Amygdala (tissue), 56 donors: ENCODE measurements at places on chromosomes 11 and 22.
A peak's percentile ranks its signal among the peaks of the same experiment; 100 is the strongest.

GRCh38 chr11:119875841-119876600 is 147.0 kb upstream of the NECTIN1 start:
- no peak for DNase-seq

DNA sequence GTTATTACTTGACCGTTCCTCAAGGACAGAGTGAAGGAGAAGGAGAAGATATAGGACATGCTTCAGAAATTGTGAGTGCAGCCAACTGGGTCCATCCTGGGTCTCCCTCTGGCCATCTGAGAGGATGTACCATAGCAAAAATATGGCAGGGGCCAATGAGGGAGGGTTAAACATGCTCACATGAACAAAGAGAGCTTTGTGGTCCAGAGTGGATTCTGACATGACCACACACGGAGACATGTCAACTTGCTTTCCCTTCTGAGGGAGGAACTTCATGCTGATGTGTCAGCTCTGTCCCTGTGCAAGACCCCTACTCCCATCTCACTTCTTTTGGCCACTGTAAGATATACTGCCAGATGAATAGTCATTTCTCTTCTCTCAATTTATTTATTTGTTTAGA is 3.0 kb upstream of the UBASH3B start:
- no peak for DNase-seq

GRCh38 chr11:122556605-122557004 is 98.9 kb upstream of the UBASH3B start:
- DNase-seq = no peak

DNA sequence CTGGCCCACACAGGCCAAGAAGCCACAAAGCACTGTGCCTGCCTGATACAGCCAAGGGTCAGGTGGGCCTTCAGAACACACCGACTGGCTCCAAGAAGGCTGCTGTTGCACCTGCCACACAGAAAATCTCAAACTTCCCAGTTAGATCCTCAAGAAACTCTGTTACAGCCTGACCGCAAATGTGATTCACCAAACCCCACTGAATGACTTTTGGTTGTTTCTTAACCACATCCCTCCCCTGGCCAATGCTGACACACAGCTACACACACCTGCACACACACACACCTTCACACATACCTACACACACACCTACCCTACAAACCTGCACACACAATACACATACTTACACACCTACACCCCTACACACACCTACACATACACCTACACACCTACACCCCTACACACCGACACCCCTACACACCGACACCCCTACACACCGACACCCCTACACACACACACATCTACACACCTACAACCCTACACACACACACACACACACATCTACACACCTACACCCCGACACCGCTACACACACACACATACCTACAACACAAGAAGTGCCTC is 31.5 kb downstream of the CDKN1C start:
- DNase-seq = no peak

GRCh38 chr22:45762545-45763235 is 91.1 kb downstream of the ATXN10 start:
- no peak for DNase-seq

GRCh38 chr11:70088735-70089250 is 10.7 kb downstream of the ANO1 start:
- DNase-seq = no peak

GRCh38 chr11:29125606-29126005 is 891.2 kb downstream of the KCNA4 start:
- DNase-seq = no peak

DNA sequence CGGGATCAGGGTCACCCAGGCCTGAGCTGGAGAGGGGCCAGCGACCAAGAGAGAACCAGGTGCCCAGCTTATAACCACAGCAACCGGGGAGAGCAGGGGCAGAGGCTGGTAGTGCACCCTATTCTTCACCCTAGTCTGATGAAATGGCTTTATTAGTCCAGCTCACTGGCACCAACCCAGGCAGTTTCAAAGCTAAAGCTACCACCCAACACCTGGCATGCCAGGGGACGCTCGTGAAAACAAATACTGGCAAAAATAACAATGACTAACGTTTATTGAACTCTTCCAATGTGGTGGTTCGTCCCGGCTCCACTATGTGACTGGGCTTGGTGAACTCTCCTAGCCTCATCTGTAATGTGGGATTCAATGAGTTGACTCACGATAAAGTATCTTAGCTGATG is 30.6 kb downstream of the SCGB1A1 start:
- DNase-seq = no peak

- no peak for DNase-seq
These were observed 77.3 kb upstream of the RCN1 start for GRCh38 chr11:32013603-32014002.

DNA sequence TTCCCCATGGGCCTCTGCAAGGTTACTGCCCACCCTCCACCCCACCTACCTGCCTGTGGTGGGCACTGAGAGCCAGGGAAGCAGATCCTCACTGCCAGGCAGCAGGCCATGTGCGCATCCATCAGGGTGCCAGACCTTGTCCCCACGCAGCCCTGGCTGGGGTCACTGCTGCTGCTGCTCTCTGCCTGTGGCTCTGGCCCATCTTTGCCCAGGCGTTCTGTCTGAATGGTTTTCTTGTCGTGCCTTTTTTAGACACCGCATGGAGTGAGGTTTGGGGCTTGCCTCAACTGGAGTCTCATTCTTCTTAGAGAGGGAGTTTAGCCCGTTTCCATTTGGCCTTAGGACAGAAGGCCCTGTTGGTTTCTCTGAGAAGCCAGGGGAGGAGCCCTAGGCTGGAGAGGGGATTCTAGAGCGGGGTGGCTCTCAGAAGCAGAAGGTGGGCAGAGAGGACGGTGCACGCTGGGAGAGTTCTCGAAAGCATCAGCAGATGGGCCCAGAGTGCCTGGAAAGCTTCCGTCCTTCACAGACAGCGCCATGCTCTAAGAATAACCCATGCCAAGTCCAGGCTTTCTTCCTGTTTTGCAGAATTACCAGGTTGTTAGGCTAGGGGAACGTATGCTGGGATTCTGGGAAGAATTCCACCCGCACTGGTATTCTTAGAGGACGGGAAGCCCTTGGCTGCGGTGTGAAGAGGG is 8.1 kb downstream of the TANGO2 start:
- no peak for DNase-seq

- DNase-seq = peak; percentile 1
These were observed 590.0 kb downstream of the METTL15 start for GRCh38 chr11:28697920-28698827.

DNA sequence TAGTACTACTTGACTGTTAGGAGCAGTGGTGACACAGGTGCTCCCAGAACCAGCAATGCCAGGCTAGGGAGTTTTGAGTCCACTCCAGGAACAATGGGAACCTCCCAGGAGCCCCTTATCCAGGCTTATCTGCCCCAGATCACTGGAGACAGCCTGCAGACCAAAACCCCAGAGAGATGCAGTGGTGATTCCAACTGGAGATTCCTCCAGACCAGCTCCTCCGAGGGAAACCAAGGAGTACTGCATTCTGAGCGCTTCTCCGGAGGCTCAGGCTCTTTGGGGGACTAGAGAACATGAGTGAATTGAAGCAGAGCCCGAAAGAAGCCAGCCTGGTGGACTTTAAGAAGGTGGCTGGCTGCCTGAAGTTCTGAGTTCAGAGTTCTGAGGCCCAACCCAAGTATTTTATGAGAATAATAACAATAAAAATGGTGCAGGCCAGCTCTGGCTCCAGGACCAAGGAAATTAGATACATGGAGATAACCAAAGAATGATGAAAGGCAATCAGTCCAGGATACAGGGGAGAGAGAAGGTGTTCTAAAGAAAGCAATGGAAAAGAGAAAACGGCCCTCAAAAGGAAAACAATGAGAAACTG is 1.3 kb upstream of the TMEM25 start:
- DNase-seq = no peak

DNA sequence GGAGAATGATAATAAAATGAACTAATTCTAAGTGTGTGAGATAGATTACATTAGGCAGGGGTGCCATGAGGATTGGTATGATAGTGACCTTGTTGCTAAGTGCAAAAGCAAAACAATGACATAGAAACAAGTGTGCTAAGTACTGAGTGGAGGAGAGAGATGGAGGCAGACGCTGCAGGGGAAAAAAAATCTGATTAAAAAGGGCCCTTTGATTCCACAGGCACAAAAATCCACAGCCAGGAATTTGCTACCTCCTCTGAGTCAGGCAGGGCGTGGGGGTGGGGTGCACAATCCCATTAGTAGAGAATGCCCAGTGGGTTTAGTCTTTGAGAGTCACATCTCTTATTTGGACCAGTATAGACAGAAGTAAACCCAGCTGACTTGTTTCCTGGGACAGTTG is at the start of gene CNTF:
Gene CNTF (plus strand): TSS at position 322 of the 400 bp plus-strand sequence. CDS start 88 bp downstream, outside the sequence.
- no peak for DNase-seq

- DNase-seq = no peak
These were observed 454.6 kb downstream of the SOX6 start for GRCh38 chr11:15901790-15902189.

GRCh38 chr22:35018995-35019394 is 47.0 kb upstream of the ISX start:
- no peak for DNase-seq

DNA sequence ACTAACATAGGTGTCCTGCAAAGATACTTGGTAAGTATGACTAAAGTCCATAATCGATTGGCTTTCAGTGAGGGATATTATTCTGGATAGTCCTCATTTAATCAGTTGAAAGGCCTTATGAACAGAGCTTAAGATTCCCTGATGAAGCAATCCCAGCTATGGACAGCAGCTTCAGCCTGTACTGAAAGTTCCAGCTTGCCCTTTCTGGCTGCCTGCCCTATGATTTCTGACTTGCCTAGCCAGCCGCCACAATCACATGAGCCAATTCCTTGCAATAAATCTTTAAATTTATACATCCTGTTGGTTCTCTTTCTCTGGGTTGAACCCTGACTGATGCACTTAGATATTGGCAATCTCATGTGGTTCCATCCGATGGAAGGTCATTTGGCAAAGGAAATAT is 759.0 kb upstream of the API5 start:
- no peak for DNase-seq

DNA sequence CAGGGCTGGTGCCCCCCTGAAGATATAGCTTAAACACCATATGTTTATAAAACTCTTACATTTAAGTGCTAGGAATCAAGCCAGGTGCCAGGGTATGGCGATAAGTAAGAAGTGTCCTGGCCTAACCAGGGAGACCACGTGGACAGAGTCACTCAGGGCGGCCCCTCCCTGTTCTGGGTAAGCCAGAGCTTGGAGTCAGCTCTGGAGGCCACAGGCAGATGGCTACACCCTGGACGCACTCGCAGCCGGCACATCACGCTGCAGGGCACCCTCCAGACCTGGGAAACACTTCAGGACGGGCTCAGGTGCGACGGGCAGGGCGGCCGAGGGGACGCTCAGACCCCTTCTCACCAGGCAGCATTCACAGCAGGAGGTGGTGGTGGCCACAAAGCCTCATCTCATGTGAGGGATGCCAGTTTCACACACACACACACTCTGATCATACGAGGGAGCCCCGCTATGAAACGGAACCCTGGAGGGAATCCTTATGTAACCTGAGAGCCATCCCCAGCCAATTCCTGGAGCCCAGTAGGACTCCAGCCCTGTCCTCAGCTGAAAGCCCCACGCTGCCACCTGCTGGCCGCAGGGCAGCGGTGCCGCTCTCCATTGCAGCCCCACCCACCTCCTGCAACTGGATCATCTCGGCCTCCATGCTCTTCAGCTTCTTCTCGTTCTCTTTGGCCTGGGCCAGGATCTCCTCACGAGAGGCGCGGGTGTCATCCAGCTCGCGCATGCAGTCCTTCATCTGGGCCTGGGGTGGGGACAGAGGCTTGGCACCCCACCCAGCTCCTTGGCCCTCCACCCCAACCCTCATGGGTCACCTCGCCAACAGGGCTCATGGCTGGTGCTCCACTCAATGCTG is 33.4 kb downstream of the APOL1 start:
- DNase-seq = peak; percentile 75

GRCh38 chr11:39434466-39434865 is 2025.0 kb downstream of the LRRC4C start:
- DNase-seq = no peak

- DNase-seq = no peak
These were observed 81.5 kb downstream of the FBLN1 start for GRCh38 chr22:45584121-45584570.

DNA sequence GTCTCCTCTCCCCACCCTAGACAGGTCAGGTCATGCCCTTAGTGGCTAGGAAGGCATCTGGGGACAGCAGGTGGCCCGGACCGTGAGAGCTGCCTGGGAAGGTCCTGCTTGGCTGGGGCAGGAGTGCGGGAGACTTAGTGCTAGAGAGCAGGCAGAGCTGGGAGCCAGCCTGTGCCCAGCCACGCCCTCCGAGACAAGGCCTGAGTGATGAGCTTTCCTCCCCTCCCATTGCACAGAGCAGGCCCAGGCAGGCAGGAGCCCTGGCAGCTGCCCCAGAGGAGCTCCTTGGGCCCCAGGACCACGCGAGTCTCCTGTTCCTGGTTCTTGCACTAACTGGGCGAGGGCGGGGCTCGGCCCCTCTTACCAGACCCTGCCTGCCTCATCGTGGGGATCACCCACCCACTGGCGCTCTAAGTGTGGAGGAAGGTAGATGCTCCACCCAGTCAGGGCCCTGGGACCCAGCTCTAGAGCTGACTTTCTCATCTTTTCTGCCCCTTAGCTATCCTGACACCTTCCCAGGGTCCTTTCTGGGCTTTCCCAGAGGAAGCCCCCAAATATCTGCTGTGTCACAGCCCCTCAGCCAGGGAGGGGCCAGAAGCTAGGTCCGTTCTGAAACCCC is 44.9 kb downstream of the MACROD1 start:
- DNase-seq = no peak

- DNase-seq = no peak
These were observed 35.5 kb downstream of the ACO2 start for GRCh38 chr22:41504397-41504796.

- DNase-seq = no peak
These were observed 151.5 kb upstream of the LMO1 start for GRCh38 chr11:8415195-8415594.

DNA sequence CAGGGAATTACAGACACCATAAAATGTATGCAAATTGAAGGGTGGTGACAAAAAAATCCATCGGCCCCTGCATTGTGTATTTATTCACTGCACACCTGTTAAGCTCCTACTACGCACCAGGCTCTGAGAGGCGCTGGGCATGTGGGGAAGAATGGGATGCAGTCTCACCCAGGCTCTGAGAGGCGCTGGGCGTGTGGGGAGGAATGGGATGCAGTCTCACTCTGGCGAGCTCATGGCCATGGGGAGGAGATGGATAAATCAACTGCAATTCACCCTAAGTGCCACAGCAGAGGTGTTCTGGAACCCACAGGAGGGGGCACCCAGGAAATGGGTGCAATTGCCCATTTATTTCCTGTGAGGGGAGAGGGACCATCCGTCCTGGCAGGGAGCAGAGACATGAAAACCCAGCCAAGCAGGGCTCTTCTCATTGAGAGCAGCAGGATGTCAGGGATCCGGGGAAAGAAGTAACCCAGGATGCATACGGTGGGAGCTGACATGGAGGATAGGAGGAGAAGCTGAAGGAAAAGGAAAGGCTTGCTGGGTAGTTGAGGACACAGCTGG is 798.7 kb downstream of the TBC1D22A start:
- DNase-seq = no peak

DNA sequence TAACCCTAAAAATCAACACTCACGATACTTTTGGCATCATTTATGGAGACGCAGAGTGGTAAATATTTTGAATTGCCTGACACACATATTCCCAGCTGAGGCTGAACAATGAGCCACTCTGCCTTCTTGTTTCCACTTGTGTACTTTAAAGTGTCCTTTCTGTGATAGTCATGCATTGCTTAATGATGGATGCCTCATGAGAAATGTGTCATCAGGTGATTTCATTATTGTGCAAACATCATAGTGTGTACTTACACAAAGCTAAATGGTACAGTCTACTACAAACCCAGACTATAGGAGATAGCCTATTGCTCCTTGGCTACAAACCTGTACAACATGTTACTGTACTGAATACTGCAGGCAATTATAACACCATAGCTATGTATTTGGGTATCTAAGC is 44.2 kb downstream of the MRE11 start:
- DNase-seq = no peak
